ENCODE measurements at places on chromosomes 4 and X.

DNA sequence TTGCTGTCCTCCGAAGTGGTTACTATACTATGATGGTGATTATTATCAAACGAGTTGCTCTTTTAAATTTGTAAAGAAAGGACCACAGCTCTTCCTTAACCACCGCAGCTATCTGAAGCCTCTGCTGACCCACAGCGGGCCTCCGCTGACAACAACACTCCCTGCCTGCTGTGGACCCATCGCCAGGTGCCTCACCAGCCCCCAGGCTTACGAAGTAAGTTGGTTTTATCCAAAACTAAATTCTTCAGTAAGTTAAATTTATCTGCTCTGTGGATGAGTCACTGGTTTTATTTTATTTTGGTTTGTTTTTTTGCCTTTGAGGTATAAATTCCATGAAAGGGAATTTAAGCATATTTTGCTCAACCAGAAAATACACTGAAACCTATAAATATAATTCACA is 54.7 kb downstream of the SLC9A6 start:
- peak; percentile 34 for DNase-seq

DNA sequence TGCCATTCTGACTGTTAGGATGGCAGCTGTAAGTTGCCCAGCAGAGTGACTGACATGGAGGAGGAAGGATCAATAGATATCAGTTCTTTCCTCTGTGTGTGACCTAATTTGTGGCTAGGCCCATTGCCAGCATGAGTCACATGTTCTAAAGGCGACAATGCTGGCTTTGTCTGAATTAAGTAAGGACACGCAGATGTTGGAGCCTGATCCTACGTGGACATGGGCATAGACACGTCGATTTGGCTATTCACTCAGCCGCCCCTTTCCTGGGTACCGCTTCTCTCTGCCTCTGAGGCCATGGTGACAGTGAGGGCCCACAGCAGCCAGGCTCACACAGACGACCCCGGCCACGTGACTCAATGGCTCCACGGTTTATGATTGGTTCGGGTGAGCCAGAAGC is 16.3 kb downstream of the PROM1 start:
- DNase-seq: peak; percentile 17

DNA sequence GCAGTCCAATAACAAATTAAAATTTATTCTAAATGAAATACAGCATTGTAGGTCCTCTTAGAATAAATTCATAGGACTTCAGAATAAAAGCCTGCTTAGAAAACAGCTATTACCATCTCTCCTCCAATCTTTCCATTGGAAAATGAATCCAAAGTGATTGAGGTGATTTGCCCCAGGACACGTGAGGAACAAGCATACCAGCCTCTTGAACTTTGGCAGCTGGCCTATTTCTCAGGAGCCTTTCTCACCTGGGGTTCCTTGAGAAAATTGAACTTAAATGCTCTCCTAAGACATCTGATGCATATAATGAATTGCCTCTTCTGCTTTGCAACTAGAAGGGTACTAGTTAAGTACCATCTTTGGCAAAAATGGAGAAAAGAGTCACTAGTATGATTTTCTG is 13.5 kb downstream of the ARHGAP24 start:
- DNase-seq: no peak

- DNase-seq: no peak
Measured at GRCh38 chr4:129603241-129603931, 507.4 kb downstream of the C4orf33 start.

DNA sequence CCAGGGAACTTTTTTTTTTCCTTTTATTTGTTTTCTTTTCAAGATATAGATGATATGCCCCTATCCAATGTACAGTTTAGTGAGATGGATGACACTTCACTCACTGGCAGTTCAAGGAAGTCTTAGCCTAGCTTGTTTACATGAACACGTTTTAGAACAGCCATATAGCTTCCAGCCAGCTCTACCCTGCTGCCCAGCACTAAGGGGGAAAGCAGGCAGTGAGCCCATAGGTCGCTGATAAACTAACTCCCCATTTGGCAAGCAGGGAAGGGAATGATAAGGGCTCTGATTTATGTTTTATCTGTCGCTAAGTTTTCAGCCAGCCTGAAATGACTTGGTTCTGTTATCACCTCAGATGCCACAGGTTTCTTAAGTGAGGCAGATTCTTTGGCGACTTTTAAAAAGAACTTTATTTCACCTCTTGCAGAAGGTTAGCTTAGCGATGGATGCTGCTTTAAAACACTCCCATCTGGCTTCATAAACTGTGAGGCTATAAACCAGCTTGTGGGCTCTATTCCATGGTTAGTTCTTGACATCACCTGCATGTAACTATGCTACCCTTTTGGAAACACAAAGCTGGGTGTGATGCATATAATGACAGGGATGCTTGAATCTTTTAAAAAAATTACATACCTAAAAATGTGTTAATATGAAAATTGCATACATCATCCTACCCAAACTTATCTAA is 348.4 kb downstream of the FBXO8 start:
- no peak for DNase-seq

DNA sequence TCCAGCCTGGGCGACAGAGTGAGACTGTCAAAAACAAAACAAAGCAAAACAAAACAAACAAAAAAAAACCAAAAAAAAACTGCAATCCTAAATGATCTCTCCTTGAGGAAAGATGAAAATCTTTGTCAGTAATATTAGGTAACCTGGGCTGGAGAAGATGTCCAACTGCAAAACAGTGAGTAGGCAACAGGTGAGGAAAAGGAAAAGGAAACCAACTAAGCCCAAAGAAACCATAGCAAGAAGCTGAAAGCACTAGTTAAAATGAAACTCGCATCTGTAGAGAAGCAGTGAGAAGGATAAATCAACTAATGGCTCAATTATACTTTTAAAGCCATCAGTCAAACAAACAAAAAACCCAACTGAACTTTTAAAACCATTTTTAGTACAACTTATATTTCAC is 54.2 kb downstream of the ENOX2 start:
- DNase-seq: no peak

- no peak for DNase-seq
Measured at GRCh38 chr4:81490403-81491160, 18.9 kb upstream of the RASGEF1B start.

GRCh38 chrX:132750331-132751062 is 207.9 kb downstream of the HS6ST2 start:
- no peak for DNase-seq

- DNase-seq: no peak
Measured at GRCh38 chr4:139319571-139319970, 17.3 kb upstream of the NDUFC1 start.

DNA sequence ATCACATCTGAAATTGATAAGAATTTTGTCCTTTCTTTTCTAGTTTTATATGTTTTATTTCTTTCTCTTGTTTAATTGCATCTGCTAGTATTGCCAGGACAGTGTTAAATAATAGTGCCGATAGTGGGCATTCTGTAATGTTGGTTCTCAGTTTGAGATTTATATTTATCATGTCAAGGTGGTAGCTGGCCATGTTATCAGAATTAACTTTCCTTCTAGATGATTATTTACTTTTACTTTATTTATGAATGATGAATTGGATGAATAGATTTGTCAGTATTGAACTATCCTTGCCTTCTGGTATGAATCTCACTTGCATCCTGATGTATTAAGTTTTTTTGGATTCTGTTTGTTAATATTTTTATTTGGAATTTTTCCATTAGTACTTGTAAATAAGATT is 42.7 kb downstream of the METAP1 start:
- no peak for DNase-seq

- no peak for DNase-seq
Measured at GRCh38 chr4:122412547-122412946, 33.7 kb downstream of the ADAD1 start.

- no peak for DNase-seq
Measured at GRCh38 chr4:9847968-9848748, 66.7 kb downstream of the DRD5 start.

GRCh38 chrX:139758250-139758649 is 50.3 kb upstream of the MCF2 start:
- DNase-seq: no peak

DNA sequence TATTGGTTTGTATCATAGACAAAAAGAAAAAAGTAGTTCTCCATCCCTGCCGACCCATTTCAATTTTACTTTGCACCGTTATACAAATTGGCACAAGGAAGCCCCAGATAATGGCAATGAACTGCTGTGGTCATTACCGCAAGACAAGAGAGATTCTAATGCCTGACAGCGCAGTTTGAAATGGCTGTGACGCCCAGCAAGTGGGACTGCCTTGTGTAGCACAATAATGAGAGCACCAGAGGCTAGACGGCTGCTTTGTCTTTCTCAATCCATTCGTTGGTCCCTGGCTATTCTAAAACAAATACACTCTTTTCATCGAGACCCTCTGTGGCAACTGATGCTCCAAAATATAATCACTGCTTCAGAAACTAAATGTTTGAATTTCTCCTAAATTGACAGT is 192.4 kb upstream of the NEIL3 start:
- DNase-seq: peak; percentile 46

DNA sequence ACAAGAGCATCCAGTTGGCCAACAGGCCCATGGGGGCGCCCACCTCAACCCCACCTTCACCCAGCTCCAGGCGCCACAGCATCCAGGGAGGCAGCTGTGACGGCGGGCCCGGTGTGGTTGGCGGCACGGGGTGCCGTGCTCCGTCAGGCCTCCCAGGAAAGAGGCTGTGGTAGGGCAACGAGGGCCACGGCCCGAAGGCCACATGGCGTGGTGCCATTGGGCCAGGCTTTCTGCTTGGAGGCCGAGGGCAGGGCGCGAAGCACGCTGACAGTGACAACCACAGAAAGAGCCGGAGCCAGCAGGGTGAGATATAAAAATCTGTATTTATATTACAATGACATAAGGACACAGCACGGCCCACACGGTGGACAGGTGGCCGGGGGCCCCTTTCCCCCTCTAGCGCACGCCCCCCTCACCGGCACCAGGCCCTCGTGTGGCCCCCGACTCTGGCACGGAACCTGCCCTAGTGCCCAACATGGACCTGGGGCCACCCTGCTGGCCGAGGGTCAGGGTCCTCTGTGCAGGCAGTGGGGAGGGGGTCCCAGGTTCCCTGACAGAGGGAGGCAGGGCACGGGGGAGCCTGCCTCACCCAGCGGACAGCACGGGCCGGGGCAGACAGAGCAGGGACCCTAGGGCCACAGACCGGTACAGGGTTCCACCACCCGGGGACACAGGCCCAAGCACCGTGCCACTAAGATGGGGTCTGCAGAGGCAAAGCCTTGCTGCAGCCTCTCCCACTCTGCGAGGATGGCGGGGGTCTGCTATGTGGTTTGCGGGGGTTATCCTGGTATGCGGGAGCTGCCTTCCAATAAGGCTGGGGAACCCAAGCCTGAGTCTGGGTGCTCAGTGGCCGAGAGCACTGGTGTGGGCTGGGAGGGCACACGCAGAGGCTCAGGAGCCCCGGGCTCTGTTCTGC is 5.5 kb upstream of the HAUS3 start:
- no peak for DNase-seq

DNA sequence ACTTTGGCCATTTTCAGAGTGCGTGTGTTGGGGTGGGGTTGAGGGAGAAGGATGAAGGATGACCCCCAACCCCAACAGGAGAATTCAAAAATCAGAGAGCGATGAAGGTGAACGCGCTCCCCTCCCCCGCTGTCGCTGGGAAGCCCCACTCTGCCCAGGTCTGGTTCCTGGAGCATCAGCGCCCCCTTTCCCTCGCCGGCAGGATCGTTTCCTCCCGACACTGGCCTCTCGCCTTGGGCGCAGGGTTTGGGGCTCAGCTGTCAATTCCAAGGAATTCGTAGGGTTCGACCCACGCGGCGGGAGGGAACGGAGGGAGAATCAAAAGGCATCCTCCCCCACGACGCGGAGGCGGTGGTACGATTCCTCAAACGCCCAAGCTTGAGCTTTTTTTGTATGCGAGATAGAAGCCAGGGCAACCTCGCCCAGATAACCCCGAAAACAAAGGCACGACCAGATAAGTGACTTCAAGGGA is 1.0 kb upstream of the PDGFRA start:
- DNase-seq: peak; percentile 57

- DNase-seq: no peak
Measured at GRCh38 chrX:136666088-136666487, 18.1 kb downstream of the CD40LG start.

DNA sequence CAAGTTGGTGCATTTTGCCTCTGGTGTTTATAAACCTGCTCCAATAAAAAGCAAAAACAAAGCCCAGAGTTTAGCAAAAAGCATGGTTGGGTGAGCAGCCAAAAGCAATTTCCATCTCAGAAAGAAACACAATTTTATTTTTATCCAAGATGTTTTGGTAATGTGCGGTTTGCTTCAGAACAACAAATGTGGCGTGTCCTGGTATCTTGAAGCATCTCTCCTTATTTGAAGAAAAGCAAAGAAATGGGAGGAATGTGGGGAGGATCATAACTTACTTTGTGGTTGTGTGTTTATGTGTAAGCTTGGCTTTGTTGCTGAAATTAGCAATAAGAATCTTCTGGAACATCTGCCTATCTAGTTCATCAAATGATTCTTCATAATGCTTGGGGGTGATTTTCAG is 88.3 kb upstream of the DDX3X start:
- no peak for DNase-seq

GRCh38 chrX:69264158-69264581 is 98.9 kb upstream of the PJA1 start:
- DNase-seq: no peak

GRCh38 chr4:166128403-166128802 is 255.4 kb downstream of the TLL1 start:
- DNase-seq: peak; percentile 32

DNA sequence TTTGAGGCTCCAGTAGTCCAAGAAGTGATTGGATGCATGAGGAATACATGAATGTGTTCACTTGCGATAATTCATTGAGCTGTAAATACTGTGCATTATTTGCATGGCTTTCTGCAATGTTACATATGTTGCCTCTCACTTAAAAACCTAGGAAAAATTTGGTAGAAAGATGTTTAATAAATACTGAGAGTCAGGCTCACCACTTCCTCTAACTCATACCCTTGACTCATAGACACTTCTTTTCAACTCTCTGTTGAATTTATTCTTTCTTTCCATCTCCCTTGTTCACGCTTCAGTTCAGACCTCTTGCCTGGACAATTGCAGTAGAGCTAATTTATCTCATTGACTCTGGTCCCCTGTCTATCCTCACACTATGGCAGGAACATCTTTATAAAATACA is 35.8 kb upstream of the LEF1 start:
- DNase-seq: peak; percentile 10

GRCh38 chrX:113892401-113892800 is 691.5 kb upstream of the HTR2C start:
- no peak for DNase-seq

DNA sequence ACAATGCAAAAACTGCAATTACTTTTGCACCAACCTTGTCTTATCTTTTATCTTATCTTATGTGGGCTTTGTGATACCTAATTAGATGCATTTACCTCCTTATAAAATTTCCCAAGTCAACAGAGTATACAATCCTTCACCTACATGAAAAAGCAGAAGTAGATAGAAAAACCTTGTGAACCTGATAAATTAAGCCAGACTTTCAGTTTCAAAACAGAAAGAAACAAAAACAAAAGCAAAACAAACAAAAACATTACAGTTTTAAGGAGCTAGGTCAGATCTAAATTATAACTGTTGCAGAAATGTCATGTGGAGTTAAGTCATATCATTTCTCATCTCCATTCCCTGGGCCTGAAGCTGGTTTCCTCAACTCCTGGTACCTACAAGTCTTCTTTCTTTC is 24.9 kb upstream of the CXXC4 start:
- DNase-seq: no peak

All from astrocyte (in vitro differentiated cells and primary cell).